NCI-H146 (cell line): ENCODE measurements at places on chromosomes 3 and 15.

DNA sequence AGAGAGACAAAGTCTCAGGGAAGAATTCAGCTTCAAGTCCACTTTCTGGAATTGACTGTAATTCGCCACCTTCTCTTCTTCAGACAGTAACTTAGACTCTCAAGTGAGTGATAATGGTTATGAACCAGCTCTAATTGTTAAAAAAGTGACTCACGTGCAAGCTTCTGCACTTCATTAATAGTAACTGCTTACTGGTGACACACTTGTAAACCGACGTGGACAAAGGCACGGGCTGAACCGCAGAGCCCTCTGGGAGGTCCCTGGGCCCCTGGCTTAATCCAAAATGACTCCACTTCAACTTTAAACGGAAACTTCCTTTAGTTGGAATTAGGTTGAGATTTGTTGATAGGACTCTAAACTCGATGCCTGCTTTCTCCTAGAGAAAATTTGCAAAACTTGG is 17.0 kb downstream of the MUC4 start:
- DNase-seq: no peak

- DNase-seq: no peak
These were observed 13.0 kb upstream of the BFSP2 start for GRCh38 chr3:133386876-133387275.

GRCh38 chr15:54518156-54518882 is 540.1 kb downstream of the UNC13C start:
- DNase-seq: no peak

DNA sequence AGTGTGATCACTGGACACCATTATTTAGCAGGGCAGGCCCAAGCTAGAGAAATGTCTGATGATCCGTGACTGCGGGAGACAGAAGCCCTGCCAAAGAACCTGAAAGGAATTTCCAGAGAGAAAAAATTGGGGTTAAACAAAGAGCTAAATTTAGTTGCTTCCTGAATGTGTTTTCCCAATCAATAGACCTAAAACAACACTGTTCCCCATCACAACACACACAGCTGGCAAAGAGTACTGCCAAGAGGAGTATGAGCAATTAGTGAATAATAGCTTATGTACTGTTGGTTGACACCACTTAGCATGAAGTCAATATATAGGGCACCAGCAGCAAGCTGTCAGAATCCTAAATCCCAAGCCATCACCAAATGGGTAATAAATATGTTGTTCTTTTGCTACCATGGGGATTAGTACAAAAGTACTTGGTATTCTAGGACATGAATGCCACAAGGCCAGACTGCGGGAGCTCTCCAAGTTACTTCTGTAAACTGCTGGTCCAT is 35.7 kb downstream of the CLK3 start:
- peak; percentile 91 for DNase-seq

DNA sequence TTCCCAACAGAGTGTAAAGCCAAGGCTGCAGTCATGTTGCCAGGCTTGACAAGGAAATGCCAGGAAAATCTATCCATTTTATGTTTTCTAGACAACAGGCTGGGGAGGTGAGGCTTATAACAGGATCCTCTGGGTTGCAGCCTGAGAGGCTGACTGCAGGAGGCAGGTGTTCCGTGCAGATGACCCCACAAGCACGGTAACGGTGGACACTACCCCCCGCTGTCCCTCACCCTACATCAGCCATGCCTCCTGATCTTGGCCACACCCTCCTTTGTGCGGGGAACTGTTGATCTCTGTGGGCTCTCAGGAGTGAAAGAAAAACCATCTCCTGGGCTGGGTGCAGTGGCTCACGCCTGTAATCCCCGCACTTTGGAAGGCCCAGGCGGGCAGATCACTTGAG is 68.0 kb upstream of the ADPGK start:
- DNase-seq: peak; percentile 8

DNA sequence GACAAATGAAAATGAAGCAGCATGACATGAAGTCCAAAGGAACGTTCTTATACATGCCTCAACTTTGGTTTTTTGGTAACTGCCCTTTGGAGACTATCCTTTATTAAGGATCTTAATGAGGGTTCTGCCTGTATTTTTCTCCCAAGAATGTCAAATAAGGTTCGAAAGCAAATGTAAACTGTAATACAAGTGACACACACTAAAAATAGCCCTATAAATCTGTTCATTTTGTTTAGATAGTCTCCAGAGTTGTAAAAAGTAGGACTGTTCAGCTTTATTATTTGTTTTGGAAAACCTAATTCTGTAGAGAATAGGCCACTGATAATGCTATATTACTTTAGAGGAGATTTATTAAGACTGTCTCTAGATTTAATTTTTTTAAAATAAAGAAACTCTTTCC is 80.5 kb upstream of the CDIN1 start:
- DNase-seq: no peak

GRCh38 chr3:149307435-149307783 is 26.0 kb downstream of the TM4SF18 start:
- DNase-seq: no peak

DNA sequence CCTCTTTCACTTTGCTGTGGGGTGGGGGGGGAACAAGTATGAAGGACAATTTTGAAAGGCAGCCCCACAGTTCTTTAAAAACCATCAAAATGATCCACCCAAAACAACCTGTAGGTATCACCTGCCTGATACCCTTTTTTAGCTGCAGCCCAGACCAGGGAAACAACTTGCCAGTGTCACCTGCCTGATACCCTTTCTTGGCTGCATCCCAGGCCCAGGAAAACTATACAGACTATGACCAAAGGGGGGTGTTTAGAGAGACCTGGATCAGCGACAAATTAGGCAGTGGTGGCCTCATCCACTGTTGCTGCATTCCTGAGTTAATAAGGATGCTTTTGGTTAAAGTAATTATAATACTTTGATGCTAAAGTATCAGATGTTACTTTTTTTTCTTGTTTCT is 122.0 kb downstream of the VPS13C start:
- DNase-seq: no peak

DNA sequence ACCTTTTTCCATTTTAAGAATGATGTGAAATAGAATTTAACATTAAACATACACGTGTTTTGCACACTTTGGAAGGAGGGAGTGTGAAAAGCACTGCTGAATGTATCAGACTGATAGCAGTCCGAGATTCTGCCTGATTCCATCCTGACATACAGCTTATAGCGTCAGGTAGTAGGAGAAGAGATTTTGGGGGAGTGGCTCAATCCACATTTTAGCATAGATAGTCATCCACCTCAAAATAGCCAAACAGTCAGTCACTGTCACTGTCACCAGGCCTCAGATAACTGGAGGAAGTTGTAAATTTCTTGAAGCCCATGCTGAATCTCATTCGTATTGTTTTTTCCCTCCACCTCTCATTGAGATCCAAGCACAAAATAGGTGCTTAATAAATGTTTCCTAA is 35.4 kb upstream of the ARHGEF26 start:
- DNase-seq: no peak

DNA sequence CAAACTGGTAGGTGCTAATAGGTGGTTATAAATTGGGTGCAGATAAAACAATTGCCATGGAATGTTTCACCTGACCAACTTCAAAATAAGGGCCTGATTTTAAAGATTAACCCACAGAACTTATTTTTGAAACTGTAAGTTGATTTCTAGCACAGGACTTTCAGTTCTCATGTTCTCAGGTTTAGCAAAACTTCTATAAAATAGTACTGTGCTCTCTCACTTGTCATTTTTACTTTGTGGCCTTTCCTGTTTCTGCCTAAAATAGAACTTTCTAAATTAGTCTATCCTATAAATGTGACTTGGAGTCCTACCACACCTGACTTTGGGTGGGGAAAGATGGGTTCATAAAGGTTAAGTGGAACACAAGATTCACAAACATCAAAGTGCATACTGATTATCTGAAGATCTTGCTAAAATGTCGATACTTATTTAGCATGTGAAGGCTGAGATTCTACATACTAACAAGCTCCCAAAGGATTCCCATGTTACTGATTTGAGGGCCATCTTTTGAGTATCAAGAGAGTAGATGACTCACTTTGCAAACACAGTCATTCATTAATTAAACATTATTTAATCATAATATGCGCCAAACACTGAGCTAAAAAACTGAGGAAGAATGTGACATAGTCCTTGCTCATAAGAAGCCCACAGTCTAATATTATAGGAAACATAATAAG is 38.6 kb downstream of the BTLA start:
- DNase-seq: no peak

DNA sequence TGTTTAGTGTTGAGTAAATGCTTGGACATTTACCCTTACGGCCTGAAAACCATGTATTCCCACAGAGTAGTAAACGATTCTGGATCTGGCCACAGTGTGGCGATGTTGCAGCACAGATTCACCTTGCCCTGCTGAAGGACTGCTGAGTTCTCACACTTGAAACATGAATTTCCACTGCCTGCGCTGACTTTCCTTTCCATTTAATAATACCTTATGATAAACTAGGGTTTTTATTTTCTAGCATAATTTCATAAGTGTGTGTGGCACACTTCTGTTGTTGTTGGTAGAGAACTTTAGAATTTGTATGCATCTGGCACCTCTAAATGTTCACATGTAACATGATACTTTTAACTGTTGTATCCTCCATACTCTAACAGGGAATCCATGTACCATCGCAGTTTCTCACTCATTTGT is 53.9 kb downstream of the C3orf38 start:
- peak; percentile 45 for DNase-seq

DNA sequence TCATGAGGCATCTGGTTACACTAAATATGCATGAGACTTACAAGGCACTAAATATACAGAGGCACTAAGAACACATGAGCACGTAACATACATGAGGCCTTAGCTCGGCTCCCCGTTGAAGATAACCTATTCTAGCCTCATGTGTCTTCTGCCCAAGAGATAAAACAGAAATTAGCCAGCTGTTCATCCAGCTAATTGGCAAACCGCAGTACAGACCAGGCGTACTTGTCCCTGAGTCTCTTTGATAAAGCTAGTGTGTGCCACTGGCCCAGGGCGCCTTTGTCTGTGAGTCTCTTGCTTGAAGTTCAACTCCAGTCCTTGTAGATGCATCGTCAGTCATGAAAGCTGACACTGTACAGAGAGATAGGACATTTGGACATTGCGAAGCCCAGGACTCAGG is 121.9 kb upstream of the SPATA12 start:
- no peak for DNase-seq

DNA sequence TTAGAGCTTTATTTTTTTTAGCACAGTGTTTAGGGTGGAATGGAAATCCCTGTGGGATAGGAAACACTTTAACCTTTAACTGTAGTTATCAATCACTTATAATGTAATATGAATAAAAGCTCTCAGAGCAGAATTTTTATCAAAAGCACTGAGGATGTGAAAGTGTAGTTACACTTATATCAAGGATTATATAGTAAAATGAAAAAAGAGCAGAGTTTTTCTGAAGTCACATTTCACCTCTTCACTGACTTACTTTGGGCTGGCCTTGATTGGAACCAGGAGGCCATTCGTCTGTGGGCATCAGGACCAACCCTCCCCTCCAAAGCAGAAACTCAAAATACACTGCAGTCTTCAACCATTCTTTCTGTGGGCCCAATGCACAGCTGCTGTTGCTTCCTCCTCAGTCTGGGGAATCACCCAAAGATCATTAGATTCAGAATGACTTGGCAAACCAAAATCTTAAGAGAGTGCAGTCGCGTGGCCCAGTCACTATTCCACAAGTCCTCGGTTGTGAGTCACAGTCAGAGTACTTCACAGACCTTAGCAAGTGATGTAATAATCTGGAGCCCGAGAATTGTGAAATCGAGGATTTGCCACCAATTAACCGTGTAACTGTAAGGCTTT is 132.6 kb upstream of the COL8A1 start:
- DNase-seq: no peak

GRCh38 chr15:81117136-81117535 is 16.9 kb upstream of the CFAP161 start:
- DNase-seq: no peak

GRCh38 chr15:60297047-60297446 is 100.7 kb downstream of the ANXA2 start:
- DNase-seq: no peak

- no peak for DNase-seq
These were observed 128.1 kb upstream of the WNT5A start for GRCh38 chr3:55615039-55615693.

- DNase-seq: no peak
These were observed 727.7 kb upstream of the NECTIN3 start for GRCh38 chr3:110343945-110344344.

DNA sequence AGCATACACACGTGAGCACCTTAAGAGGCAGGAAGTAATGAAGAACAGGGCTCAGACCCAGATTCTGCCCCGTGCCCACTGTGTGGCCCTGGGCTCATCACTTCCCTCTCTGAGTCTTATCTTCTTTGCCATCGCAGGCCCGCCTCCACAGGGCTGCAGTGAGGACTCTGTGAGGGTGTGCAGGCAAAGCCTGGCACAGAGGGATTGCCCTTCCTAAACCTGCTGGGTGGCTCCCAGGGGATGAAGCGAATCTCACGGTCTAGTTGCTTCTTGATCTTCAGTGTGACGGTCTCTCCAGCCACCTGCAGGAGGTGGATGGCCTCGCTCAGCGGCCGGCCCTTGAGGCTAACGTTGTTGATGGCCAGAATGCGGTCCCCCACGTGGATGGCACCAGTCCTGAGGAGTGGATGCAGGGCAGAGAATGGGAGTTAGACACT is 32.8 kb downstream of the GRIP2 start:
- DNase-seq: no peak

- no peak for DNase-seq
These were observed 52.2 kb downstream of the SLCO2A1 start for GRCh38 chr3:133977568-133977967.

DNA sequence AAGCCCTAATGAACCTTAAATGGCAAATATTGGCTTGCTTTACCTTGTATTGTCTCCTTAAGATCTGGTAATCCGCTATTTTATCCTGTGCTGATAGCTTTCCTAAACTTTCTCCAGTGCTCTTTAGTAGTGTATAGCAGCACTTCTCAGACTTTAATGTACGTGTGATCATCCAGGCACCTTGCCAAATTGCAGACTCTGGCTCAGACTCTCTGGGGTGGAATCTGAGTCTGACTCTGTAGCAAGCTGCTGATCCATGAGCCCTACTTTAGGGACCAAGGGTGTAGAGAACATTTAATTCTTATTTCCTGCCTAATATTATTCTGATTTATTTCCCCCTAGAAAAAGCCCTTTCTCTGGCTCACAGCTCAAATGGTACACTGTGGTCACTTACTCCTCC is 518.8 kb upstream of the ZNF385D start:
- no peak for DNase-seq

DNA sequence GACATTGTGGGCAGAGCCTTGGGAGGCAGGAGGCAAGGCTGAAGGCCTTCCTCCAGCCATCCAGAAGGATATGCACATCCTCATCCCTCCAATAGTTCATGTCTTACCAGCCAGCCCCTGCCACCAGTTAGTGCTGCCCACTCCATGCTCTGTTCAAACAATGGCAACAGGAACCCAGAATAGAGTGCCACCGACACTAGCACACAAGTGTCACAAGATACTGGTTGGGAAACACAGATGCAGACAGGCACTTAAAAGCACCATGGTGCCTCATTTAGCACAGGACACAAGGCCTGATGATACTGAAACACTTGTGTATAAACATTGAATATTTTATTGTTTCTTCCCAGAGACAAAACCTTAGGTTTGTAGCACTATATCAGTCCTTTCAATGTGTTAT is 56.5 kb upstream of the MYO5C start:
- no peak for DNase-seq
